Esophagus squamous epithelium (tissue), 5 donors: ENCODE measurements at places on chromosomes 16 and 17. TPM values are rescaled to one million over a fixed set of nuclear protein-coding genes. Genes with fewer than 3 reads are reported as not detected.

VAMP2 gene
- 20.4 TPM for total RNA-seq

RHBDL1 gene
- total RNA-seq: not detected

MT1B gene
- total RNA-seq: not detected

CD300H gene
- total RNA-seq: not detected

SLFN5 gene
- total RNA-seq: 7.3 TPM

TMED6 gene
- not detected for total RNA-seq

SLC9A5 gene
- not detected for total RNA-seq

LRRC37A gene
- total RNA-seq: 1.1 TPM
